Right cardiac atrium (tissue), 5 donors: ENCODE measurements at places on chromosomes 5 and 9. TPM values are rescaled to one million over a fixed set of nuclear protein-coding genes. Genes with fewer than 3 reads are reported as not detected.

The SLC36A3 gene
- total RNA-seq, result not detected

The NUDT12 gene
- total RNA-seq, result 13.1 TPM

The HSD17B3 gene
- total RNA-seq, result 0.99 TPM

The UBTD2 gene
- total RNA-seq, result 9.9 TPM

The ATP6V1G1 gene
- total RNA-seq, result 91.5 TPM

The QRFP gene
- total RNA-seq, result not detected

The CPLANE1 gene
- 12.4 TPM for total RNA-seq

The PCDHGA12 gene
- total RNA-seq, result 7.1 TPM

The PHYHD1 gene
- 38.8 TPM for total RNA-seq

- no peak for DNase-seq
These were observed 378.2 kb upstream of the KLF4 start for GRCh38 chr9:107867738-107868137.

DNA sequence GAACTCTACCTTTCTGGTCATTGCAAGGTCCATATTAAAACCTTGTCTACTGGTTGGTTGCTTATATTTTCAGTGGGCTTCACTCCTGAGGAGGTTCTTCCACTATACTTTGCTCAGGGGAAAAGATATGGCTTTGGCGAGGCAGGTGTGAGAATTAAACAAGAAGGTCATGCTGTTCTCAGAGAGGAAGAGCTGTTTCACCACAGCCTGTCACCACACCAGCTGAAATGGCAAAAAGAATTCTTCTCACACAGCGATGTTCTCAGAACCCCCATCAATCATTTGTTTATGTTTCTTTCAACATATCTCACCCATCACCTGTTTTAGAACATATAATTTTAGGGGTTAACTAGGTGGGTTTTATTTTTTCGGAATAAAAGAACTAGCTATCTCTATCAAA is 38.6 kb downstream of the CAPSL start:
- DNase-seq, result no peak

- DNase-seq, result no peak
These were observed 441.7 kb downstream of the PRELID2 start for GRCh38 chr5:145393426-145393825.

GRCh38 chr9:89714321-89714720 is 109.5 kb downstream of the GADD45G start:
- no peak for DNase-seq

DNA sequence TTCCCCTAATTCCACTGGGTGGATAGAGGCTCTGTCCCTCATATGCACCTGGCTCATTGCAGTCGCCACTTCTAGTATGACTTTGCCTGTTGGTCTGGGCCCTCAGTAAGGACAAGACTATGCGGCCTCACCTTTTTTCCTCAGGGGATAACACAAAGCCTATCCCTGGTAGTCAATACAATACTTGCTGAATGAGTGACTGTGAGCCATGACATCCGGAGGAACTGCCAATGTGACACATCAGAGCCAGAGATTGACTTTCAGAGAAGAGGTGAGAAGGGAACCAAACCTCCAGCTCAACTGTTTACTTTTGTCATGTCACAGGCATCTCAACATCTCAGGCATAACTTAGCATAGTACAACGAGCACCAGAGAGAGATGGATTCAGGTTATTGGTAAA is 371.3 kb downstream of the DMRT2 start:
- DNase-seq, result no peak

DNA sequence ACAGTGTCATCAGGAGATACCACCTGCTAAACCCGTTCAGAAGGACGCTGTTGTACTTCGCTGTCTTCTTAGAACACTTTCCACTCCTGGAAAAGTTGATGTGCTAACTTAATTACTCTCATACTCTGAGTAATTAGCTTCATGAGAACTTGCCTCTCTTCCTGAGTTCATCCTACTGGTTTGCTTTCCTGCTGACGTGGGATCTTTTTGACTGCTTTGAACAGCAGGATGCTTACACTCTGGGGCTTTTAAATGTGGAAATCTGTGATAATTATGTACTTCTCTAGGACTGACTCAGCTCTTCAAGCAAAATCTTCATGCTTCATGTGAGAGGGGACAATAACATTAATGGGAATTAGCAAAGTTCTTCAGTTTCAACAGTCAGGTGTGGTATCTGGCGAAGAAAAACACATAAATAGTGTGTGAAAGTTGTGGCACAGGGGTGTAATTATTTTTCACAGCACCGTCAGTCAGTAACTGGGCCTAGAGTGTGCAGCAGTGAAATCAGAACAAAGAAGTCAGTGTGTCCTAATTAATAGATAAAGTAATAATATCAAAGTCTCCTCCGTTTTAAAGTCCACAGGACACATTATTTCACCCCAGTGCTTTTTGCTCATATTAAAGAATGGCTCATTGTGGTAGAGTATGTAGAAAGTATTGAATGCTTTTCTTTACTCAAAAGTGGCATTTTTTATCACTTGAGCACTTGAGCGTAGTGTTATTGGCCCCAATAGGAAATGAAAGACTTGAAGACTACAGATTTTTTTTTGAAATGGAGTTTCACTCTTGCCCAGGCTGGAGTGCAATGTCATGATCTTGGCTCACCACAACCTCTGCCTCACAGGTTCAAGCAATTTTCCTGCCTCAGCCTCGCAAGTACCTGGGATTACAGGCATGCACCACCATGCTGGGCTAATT is 140.9 kb upstream of the DMRT1 start:
- no peak for DNase-seq

DNA sequence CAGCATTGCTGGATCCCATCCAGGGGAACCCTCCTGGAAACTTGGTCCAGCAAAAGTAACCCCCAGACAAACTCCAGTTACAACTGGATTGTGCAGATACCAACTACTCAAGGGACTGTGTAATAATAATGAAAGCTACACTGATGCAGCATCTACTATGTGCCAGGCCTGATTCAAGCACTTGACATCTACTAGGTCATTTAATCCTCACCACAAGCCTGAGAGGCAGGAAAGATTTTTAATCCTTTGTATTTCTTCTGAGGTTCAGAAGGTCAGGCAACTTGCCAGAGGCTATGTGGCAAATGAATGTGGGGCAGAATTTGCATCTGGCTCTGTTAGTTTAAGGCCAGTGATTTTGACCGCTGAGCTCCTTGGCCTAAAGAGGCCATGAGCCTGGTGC is 29.5 kb upstream of the FOXI1 start:
- no peak for DNase-seq

DNA sequence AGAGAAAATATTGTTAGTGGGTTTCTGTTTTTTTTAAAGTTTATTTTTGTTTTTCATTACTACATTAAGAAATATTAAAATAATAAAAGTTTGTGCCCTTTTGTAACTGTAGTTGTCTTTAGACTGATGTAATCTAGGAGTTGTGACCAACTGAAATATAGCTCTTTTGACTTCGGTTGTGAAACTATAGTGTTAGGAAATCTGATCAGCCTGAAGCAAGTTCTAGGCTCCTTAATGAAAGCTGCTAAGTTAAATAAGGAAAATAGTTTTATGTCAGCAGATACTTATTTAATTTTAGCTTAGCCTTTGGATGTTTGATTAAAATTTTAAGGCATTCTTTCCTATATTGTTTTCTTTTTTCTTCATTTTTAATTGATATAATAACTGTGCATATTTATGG is 14.2 kb downstream of the AP3S1 start:
- no peak for DNase-seq

- DNase-seq, result peak; percentile 53
These were observed 52.8 kb downstream of the PRRT1B start for GRCh38 chr9:131598121-131598520.

DNA sequence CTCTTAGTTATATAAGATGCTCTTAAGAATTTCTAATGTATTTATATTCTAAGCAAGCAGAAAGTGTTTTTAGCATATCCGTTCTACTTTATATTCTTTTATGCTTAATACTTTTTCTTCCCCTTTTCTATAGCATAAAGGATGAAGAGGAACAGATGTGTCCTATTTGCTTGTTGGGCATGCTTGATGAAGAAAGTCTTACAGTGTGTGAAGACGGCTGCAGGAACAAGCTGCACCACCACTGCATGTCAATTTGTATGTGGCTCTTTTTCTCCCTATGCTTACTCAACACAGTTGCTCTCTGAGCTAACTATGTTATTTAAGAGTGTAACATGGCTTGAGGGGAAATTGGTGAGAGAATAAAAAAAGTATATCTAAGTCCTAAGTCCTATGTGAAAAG is 37.6 kb upstream of the SETD9 start:
- no peak for DNase-seq

DNA sequence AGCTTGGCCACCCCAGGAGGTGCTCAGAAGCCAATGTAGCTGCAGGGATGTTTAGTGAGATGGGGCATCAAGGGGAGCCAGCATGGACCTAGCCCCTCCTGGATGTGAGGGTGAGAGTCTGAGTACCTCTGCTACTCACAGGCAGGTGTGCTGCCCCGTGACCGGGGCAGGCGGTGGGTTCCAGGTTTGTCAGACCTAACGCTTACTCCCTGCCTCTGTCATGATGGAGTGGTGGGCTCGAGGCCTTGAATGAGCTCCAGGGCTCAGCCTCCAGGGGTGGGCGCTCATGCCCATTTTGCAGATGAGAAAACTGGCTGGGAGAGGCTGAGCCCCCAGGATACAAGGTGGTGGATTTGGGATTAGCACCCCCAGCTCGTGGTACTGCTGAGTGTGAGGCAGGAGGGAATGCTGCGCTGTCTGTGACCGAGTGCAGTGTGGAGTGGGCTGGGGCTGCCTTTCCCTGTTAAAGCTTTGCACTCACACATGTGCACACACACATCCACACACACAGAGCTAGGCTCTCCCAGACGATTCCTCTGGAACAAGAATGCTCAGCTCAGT is 1.5 kb downstream of the RXRA start:
- no peak for DNase-seq

DNA sequence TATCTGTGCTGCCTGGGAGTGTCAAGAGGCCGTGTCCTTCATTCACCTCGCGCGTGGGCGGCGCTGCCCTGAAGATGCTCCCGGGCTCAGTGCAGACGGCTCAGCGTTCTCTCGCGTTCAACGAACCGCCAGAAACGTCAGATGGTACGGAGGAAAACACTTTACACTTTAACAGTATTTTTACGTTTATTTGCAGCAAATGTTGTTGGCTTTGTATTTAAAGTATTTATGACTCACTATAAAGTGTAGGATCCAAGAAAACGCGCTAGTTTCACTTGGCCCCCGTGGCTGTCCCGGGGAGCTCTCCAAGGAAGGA is 544 bp upstream of the ERCC6L2 start:
- DNase-seq, result peak; percentile 83

DNA sequence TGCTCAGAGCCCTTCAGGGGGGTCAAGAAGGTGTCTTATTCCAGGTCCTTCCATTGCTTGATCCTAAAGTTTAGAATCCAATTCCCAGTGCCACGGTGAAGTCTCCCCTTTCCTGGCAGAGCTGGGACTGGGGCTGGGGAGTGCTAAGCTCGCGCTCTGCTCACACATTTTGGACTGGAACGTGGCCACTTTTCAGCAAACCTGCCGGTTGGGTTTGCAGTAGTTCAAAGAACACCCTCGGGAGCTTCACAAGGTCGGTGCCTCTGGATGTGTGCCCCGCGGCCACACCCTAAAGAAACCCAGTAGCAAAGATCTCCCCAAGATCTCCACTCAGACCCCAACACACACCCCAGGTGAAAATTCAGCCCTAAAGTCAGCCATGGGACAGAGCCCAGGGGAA is at the start of gene C9orf152:
TSS of gene C9orf152 (minus strand) at position 129 of the 400 bp plus-strand sequence. CDS start 580 bp downstream, outside the sequence.
- DNase-seq, result no peak

DNA sequence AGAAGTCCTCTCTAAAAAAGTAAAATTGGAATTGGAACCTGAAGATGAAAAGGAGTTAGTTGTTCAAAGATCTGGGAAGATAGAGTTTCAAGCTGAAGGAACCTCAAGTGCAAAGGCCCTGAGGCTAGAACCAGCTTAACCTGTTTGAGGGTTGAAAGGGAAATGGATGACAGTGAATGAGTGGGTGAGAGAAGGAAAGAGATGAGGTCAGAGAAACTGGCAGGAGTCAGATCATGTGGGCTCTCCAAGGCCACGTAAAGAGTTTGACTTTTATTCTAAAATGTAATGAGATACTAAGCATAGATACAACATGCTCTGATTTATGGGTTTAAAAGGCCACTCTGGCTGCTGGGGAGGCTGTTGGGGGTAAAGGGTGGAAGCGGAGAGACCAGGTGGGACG is 2.5 kb upstream of the RAD23B start:
- no peak for DNase-seq

- DNase-seq, result no peak
These were observed 434.9 kb upstream of the SLC30A5 start for GRCh38 chr5:68658810-68659372.

- no peak for DNase-seq
These were observed 10.6 kb upstream of the UBAP2 start for GRCh38 chr9:34059281-34059680.

- DNase-seq, result no peak
These were observed 25.6 kb upstream of the LARP1 start for GRCh38 chr5:154729613-154730012.
